ENCODE measurements at places on chromosomes 3 and 15. TPM values are rescaled to one million over a fixed set of nuclear protein-coding genes. Genes with fewer than 3 reads are reported as not detected.

Gene IL5RA
- total RNA-seq, result 0.21 TPM

Gene SLC6A20
- 4.4 TPM for total RNA-seq

Gene SNRPA1
- 52.6 TPM for total RNA-seq

Gene AZI2
- 31.9 TPM for total RNA-seq

Gene CIDEC
- 4.5 TPM for total RNA-seq

Gene CAPN3
- 6.8 TPM for total RNA-seq

Gene GTF2A2
- total RNA-seq, result 117 TPM

Gene SLC9C1
- total RNA-seq, result 0.15 TPM

Gene SAMD7
- total RNA-seq, result not detected

Gene GOLGA6L7
- total RNA-seq, result not detected

Gene RTP4
- 4.3 TPM for total RNA-seq

Gene COL6A5
- total RNA-seq, result not detected

Gene PCOLCE2
- total RNA-seq, result 1.0 TPM

Gene TMEM40
- total RNA-seq, result not detected

Gene ESYT3
- 1.2 TPM for total RNA-seq

Gene PRSS50
- total RNA-seq, result not detected

Gene SLC28A2
- total RNA-seq, result 21.6 TPM

Gene LRRC3B
- total RNA-seq, result 0.08 TPM

Gene ILDR1
- total RNA-seq, result 19.7 TPM

Gene ALS2CL
- total RNA-seq, result 40.3 TPM

Gene SPATA12
- total RNA-seq, result not detected

Gene CD47
- 68.1 TPM for total RNA-seq

Gene GOLGA8O
- 0.22 TPM for total RNA-seq

Gene SLC24A5
- not detected for total RNA-seq

Gene BMF
- total RNA-seq, result 11.6 TPM

Gene CLDN18
- total RNA-seq, result 0.11 TPM

Gene CCNDBP1
- 64.5 TPM for total RNA-seq

Gene GOLGA6L4
- 1.3 TPM for total RNA-seq

Gene ZNF197
- 10.5 TPM for total RNA-seq

Gene CLDN11
- 1.3 TPM for total RNA-seq

Gene CEMIP
- total RNA-seq, result 2.1 TPM

Gene MST1R
- 173 TPM for total RNA-seq

Gene ALDH1A2
- 1.9 TPM for total RNA-seq

Gene SENP8
- 4.2 TPM for total RNA-seq

Gene CDHR4
- total RNA-seq, result not detected

Gene ANKUB1
- total RNA-seq, result not detected

Gene ROBO1
- total RNA-seq, result 9.4 TPM
